ENCODE measurements at places on chromosomes 3 and 15.

GRCh38 chr15:89177116-89177515 is 44.3 kb downstream of the RLBP1 start:
- no peak for DNase-seq

GRCh38 chr3:17983106-17983505 is 240.7 kb upstream of the TBC1D5 start:
- no peak for DNase-seq

- DNase-seq: no peak
Observed at GRCh38 chr3:158097593-158098308, 8.5 kb downstream of the SHOX2 start.

GRCh38 chr3:136938334-136938733 is 19.4 kb upstream of the IL20RB start:
- no peak for DNase-seq

DNA sequence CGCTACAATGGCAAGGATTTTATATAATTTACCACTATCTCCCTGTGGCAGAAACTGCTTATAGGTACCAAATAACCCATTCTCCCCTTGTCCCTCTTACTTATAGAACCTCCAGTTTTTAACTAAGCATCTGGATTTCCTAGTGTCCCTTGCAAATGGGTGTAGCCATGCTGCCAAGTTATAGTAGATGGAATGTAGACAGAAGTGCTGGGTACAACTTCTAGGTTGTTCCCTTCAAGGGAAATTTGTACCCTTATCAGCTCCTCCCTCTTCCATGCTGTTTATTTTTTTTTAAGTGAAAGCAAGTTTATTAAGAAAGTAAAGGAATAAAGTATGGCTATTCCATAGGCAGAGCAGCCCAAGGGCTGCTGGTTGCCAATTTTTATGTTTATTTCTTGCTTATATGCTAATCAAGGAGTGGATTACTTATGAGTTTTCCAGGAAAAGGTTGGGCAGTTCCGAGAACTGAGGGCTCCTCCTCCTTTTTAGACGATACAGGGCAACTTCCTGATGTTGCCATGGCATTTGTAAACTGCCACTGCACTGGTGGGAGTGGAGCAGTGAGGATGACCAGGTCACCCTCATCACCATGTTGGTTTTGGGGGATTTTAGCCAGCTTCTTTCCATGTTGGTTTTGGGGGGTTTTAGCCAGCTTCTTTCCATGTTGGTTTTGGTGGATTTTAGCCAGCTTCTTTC is 40.1 kb upstream of the TM4SF19 start:
- DNase-seq: no peak

DNA sequence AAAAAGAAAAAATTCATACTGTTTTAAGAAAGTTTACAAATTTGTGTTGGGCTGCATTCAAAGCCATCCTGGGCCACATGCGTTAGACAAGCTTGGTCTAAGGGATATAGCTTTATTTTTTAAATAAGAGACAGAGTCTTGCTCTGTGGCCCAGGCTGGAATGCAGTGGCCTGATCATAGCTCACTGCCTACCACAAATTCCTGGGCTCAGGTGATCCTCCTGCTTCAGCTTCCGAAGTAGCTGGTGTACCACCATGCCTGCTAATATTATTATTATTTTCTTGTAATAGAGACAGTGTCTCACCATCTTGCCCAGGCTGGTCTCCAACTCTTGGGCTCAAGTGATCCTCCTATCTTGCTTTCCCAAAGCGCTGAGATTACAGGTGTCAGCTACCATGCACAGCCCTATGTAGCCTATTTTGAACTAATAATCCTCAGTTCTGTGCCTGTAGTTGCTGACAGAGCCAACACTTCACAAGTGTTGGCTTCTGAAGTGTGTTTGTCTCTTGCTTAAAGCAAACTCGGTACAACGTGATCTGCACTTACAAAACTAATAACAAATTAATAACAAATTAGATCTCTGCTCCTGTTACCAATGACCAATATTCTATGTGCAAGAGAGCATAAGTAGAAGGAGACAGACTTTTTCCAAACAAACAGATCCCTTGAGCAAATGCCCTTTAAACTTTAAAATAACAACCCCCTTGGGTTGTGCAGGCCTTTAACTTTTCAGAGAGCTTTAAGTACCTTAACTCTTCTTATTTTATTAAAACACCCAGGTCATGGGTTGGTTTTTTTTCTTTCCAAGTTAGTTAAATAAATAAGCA is 135.2 kb downstream of the VGLL4 start:
- no peak for DNase-seq

DNA sequence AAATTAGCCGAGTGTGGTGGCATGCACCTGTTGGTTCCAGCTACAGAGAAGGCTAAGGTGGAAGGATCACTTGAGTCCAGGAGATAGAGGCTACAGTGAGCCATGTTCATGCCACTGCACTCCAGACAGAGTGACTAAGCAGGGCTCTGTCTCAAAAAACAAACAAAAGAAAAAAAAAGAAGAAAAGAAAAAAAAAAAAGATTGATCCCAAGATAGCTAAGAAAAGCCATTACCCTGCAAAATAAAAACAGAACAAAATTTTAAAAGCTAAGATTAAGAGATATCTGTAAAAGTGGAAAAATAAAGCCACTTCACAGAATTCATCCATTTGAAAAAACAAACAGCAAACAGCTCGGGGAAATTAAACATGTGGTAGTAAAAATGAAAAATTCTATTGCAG is 23.8 kb downstream of the LRRC2 start:
- DNase-seq: no peak

- DNase-seq: no peak
Observed at GRCh38 chr15:77744398-77744797, 111.7 kb upstream of the LINGO1 start.
